Effector CD4-positive, alpha-beta T cell (primary cell): ENCODE measurements at places on chromosomes 6 and 20.

DNA sequence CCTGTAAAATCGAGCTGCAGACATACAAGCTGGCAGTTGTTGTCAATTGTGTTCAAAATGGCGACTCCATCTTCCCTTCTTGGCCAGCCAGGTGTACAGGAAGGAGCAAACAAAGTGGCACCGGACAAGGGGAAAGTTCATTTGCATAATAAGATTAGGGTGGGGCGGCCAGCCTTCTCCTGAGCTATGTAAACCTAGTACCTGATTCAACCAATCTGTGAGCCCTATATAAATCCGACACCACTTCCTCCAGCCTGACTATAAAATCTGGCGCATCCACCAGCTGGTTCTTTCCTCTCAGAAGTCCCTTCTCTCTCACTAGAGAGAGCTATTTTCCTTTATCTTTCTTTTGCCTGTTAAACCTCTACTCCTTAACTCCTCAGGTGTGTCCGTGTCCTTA is 8.1 kb upstream of the HBS1L start:
- no peak for DNase-seq

GRCh38 chr6:167551628-167552257 is 226.9 kb downstream of the TTLL2 start:
- DNase-seq = no peak

- no peak for DNase-seq
Measured at GRCh38 chr6:118444796-118445195, 103.3 kb upstream of the PLN start.

DNA sequence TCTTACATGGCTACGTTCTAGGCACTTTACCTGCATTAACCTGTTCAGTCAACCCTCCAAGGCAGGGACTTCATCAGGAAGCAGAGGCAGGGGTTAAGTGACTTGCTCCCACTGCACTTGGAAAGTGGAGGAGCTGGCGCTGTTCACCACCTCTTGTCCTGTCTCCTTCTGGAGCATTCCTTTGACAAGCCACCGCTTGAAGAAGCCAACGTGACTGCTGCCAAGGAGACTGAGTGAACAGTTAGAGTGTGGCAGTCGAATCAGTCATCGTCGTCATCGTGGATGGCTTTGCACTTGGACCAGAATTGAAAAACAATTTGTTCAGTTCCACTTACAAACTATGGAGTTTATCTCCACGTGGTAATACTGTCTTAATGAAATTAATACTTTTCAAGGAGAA is 60.9 kb downstream of the TULP4 start:
- no peak for DNase-seq

- no peak for DNase-seq
Measured at GRCh38 chr6:158765499-158766068, 53.6 kb downstream of the EZR start.
